ENCODE measurements at places on chromosomes 1 and 21.

GRCh38 chr1:228016181-228016510 lies 9.3 kb downstream of the WNT3A start:
- DNase-seq: no peak

DNA sequence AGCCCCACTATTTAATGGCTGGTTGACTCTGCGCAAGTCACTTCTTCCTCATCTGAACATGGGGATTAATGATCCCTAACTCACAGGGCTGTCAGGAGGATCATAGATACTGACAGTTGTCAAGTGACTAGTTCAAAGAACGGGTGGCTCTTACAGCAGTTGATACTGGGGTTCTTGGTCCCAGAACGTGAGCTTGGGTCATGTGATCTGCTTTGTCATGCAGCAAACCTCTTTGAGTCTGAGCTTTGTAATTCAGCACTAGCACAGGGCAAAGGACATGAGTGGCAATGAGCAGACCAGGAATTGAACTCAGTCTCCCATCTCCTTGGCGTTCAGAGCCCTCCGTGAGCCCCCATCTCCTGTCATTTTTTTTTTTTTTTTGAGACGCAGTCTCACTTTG lies 64.4 kb downstream of the TRABD2B start:
- no peak for DNase-seq

DNA sequence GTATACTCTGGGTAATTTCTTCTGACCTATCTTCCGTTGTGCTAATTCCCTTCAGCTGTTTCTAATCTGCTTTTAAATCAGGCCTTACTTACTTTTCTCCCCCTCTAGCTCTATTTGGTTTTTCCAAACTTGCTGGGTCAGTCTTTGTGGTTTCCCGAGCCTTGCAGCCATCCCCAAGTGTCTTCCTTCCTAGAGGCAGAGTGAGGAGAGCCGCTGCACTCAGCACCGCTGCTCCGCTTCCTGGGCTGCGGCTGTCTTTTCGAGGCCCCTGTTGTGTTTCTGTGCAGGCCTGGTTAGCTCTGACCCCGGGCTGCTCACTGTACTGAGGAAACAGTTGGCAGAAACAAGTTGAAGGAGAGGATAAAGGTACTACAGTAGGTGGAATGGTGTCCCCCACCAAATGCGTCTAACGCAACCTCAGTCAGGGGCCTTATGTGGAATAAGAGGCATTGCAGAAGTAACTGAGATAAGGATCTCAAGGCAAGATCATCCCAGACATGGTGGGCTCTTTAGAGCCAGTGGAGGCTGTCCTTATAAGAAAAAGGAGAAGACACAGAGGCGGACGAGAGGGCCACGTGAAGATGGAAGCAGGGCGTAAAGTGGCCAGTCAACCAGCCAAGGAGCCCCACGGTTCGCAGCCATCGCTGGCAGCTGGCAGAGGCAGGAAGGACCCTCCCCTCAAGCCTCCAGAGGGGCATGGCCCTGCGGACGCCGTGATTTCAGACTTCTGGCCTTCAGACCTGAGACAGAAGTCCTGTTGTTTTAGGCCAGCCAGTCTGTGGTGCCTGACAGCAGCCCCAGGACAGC lies 10.5 kb downstream of the WNT9A start:
- DNase-seq: no peak

DNA sequence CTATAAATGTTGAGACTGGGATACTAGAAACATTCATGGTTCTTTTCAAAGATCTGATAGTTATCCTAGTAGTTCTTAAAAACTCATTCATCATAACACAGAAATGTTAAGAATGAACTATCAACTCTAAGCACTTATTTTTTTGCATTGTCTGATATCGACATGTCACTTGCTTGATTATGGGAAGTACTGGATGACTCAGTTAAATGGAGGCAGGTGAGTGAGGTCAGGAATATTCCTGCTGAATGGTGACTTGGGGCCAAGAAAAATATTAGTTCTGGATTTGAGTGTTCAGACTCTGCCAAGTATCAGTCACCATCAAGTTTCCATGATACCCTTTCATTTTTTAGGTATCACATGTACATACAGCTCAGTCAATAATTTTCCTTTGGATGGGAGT lies 63.6 kb downstream of the NEK7 start:
- DNase-seq: no peak

DNA sequence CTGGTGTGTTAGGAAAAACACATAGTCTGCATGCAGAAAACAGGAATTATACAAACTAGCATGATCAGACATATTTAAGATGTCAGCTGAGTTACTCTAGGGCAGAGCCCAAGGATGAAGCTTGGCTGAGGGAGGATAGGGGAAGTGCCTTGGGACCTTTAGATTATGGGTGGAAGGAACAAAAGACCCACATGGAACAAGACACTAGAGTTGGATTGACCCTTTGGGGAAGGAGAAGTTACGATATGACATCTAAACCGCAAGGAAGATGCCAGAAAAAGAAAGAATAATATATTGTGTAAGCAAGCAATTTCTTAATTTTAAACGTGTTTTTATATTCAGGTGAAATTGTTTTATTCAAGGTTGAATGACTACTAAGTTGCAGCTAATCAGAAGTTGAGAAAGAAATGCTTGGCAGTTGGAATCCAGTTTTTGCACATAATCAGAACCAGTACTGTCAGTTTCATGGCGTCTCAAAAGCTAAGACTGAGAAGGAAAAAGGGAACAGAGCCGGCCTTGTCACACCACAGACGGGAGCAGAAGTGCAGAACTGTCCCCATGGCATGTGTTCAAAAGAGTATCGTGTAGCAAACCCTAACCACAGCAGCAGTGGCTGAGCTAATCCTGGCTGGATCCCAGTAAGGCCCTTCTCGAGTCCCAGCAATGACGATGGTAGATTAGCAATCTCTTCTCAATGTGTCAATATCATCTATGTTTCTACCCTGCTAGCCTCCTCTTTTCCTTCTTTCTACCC lies 31.2 kb upstream of the IFNAR2 start:
- no peak for DNase-seq

DNA sequence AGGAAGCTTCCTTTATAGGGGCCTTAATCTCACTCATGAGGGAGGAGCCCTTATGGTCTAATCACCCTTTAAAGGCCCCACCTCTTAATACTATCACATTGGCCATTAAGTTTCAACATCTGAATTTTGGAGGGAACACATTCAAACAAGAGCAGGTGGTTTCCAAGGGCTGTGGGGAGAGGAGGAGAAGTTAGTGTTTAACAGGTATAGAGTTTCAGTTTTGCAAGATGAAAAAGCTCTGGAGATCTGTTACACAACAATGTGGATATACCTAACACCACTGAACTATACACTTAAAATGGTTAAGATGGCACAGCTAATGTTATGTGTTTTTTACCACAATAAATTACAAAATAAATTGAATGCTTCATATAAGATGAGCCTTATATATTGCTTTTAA lies 113.4 kb upstream of the DNAH14 start:
- no peak for DNase-seq

GRCh38 chr1:211638246-211638645 lies 37.2 kb downstream of the NEK2 start:
- DNase-seq: no peak

DNA sequence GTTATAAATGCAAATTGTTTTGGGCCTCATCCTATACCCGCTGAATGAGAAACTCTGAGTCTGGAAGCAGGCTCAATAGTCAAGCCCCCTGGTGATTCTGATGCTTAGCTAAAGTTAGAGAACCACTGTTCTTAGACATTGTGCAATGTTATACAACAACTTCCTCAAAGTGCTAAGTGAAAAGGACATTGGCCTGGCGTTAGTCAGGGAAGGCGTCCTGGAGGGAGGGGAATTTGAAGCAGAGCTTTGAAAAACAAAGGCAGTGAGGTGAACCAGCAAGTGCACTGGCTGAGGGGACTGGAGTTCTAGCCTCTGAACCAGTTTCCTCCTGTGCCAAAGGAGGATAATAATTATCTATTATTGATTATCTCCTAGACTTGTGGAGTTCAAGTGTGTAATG lies 5.1 kb downstream of the CD1D start:
- DNase-seq: no peak

GRCh38 chr1:181742426-181742825 lies 259.1 kb downstream of the CACNA1E start:
- no peak for DNase-seq

DNA sequence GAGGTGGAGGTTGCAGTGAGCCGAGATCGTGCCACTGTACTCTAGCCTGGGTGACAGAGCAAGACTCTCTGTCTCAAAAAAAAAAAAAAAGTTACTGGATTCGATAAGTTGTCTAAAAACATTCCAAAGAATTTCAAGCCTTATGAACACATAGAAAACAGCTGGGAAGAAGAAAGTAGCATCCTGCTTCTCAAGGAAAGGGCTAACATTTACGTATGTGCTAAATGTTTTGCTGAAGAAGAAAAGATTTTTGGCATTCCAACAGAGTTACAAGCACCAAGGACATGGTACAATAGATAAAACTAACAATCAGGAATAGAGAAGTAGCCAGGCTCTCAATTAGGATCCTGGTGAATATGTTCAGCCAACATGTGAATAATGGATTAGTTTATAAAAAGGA lies 69.8 kb downstream of the HFM1 start:
- no peak for DNase-seq

DNA sequence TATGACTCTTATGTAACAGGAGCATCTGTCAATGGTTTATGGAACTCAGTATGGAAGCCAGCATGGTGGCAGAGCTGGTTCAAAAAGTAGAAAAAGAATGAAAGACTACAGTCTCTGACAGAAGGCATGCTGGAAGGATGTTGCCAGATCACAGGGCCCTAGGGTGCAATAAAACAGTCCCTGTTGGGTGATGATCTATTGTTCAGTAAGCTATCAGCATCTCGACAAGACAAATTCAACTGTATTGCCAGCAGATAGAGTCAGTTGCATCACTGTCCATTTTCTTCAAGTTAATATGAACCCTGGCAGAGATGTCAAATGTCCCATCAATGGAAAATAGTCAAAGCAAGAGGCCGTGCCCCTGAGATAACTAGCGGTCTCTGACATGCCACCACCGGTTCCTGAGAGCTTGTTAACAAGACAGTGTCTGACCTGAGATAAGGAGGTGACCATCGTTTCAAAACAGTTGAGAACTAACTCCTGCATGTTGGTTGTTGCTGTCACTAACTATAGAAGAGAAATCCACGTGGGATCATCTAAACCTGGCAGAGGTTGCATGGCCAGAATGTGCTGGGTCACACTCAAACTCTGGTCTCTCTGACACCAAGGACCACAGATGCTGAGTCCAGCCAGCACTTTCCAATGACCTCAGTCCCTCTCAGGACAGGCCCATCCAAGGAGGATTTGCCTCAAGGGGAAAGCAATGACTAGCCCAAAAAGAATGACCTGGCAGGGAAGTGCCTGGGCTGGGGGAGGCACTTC lies 125.9 kb downstream of the RIPK4 start:
- no peak for DNase-seq

- no peak for DNase-seq
These were observed 1.6 kb downstream of the PIGR start for GRCh38 chr1:206944703-206945102.

- DNase-seq: no peak
These were observed 25.6 kb downstream of the LDLRAP1 start for GRCh38 chr1:25568834-25569596.

DNA sequence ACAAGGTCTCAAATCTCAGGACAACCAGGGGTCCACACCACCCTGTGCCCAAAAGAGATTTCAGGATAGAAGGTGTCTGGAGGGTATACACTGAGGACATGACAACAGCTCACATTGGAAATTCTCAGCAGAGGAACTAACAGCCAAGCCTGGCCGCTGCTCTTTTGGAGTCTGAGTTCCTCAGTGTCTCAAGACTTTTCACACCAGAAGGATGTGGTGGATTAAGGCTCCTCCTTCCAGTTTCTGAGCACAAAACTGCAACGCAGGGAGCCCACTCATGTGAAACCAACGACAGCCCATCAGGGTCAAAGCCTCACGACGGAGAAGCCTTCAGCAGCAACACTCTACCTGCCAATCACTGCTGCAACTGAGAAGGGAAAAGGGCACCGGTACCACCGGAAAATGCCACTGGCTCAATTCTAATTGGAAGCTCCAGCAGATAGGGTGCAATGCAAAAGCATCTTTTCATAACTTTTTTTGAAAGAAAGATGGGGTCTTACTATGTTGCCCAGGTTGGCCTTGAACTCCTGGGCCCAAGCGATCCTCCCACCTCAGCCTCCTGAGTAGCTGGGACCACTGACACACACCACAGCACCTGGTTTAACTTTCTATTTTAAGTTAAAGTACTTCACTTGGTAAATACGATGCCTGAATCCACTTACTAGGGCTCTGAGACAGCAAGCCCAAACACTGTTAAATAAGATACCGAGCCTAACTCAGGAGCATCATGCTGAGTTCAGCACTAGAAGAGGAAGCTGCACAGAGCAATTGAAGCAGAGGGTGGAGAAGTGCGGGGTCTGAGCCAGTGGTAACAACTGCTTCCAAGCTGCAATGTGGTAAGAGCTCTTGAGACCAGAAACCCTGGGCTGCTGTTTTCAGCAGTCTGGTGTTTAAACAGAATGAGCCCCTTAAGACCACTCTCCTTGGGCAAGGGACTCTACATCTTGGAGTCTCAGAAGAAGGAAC lies 7.8 kb downstream of the CAPZB start:
- DNase-seq: peak; percentile 99

DNA sequence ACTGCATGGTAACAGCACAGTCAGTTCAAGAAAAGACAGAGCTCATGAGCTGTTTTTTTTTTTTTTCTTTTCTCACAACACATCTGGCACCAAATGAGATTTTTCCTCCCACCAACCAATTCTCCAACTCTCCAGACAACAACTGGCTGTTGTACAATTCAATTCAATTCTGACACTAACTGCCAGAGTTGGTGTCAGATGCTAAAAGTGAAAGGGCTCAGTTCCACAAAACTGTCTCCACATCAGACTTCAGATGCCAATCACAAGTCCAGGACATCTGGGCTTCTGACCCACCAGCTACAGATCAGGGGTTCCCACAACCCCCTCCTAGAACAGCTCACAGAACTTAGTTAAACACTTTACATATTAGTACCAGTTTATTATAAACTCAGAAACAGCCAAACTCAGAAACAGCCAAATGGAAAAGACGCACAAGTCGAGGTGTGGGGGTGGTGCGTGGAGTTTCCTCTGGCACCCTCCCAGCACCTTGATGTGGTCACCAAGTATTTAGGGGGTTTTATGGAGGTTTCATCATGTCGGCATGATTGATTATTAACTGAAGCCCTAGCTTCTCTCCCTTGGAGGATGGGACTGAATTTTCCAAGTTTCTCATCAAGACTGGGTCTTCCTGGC lies 39.2 kb upstream of the LRRC8D start:
- no peak for DNase-seq

GRCh38 chr1:218377143-218377660 lies 32.1 kb downstream of the TGFB2 start:
- DNase-seq: no peak

- DNase-seq: no peak
These were observed 16.7 kb downstream of the SLC44A3 start for GRCh38 chr1:94836891-94837290.

GRCh38 chr1:246969621-246970020 lies 37.9 kb upstream of the AHCTF1 start:
- no peak for DNase-seq

- DNase-seq: no peak
These were observed 1.1 kb upstream of the RHOC start for GRCh38 chr1:112708002-112708448.

DNA sequence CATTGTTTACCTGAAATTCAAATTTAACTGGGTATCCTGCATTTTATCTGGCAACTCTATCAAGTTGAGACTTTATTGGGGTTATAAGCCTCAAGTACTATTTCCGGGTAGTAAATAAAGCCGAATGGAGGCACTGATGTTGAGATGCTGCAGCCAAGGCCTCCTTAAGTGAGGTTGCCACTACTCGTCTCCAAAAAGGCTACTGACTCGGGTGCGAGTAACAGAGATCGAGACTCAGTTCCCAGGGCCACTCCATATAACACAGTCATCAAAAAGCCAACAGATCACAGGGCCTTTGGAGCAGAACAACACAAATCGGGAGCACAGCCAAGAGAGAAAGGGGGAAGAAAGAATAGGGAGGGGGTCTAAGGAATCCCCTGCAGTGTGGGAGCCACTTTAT lies 524 bp downstream of the COPA start:
- no peak for DNase-seq

Measured in DMS79 (cell line).